ENCODE measurements at places on chromosomes 6 and 20.
A peak's percentile ranks its signal among the peaks of the same experiment; 100 is the strongest.

- no peaks in the 10 kb centered on the region for H3K36me3 ChIP-seq
- no peak for DNase-seq
- H3K27me3 ChIP-seq: peaks cover 72% of the 10 kb centered on the region
- no peak overlapping the region for H3K4me3 ChIP-seq
These were observed 20.5 kb upstream of the AFDN start for GRCh38 chr6:167806061-167806700.

GRCh38 chr6:53497905-53498304, 47.0 kb downstream of the GCLC start:
- no peak overlapping the region for H3K27ac ChIP-seq
- peaks cover 54% of the 10 kb centered on the region for H3K36me3 ChIP-seq
- H3K4me1 ChIP-seq: peaks cover 20% of the 10 kb centered on the region
- H3K4me3 ChIP-seq: no peak overlapping the region
- DNase-seq: no peak

DNA sequence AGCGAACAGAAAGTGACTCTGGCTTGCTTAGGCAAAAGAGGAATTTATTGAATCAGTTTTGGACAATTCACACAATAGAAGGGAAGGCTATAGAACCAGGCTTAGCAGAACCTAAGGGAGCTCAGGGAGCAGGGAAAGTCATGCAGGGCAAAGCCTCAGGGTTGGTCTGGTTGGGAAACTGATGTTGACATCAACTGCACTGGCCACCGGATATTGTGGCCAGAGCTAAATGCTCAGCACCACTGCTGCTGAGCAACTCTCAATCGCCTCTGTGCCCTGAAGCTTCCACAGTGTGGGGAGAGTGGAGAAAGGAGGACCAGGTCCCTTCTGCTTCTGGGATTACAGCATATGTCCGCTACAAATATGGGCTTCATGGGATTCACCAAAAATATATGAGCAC, 93.3 kb upstream of the GCM1 start:
- no peak overlapping the region for H3K27ac ChIP-seq

DNA sequence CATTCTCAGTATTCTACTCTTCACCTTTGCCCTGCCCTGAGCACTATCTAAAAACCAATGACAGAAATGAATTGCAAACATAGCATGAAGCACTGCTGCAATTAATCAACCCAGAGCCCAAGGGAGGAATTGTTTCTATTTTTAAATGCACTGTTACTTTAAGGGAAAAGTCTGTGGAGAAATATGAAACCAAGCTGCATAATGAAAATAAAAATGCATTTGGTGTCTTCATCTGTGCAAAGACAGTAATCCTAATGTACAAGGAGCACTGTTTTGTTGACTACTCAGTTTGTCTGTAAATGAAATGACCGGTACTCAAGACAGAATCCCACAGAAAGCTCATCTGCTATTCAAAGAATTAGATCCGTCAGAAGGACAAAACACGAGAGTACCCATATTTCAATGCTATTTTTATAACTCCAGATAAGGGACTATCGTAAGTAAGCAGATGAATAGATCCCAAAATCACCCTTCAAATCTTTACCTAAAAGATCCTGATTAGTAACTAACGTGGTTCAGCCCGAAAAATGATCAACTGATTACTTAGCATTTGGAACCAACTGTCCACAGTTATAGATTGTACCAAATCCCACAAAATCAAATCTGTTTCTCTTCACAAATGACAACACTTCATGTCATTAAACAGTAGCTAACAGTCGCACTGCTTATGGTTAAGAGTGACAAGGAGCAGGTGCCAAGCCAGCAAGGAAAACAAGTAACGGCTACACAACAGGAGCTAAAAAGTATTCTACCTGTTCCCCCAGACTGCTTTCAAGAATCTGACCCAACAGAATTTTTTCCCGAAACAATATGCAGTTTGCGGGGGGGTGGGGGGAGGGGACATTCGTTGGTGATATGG, 2.4 kb downstream of the KIF13A start:
- no peak for DNase-seq
- peaks cover 78% of the 10 kb centered on the region for H3K27me3 ChIP-seq
- H3K4me1 ChIP-seq: peaks cover 12% of the 10 kb centered on the region
- H3K36me3 ChIP-seq: no peaks in the 10 kb centered on the region
- no peak overlapping the region for H3K27ac ChIP-seq
- no peak overlapping the region for H3K4me3 ChIP-seq

DNA sequence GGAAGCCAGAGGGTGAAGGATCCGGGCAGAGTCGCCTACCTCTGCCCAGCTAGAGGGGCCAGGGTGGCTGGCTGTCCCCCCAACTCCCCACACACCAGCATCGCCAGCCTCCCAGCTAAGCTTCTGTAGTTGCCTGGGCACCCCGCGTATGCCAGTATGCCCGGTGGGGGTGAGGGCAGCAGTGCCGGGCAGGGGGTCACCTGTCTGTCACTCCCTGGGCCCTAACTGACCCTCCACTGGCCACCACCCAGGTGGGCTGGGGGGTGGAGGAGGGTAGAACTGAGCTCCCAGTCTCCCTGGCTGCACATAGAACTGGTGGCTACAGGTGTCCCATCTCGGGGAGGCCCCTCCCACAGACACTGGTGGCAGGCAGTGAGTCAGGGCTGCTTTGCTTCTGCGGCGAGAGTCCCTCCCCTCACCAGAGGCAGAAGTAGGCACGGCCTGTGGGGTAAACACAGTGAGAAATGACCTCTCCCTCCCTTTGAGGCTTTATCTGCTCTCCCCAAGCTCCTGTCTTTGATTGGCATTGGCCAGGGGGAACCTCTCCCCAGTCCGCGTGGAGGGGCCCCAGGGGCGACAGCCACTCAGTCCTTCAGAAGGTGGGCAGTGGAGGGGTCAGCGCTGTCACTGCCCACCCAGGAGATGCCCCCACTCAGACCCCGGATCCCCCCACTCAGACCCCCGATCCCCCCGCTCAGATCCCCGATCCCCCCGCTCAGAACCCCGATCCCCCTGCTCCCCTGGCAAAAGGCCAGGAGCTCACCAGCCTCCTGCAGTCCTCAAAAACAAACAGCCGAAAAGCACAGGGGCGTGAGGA, 2.5 kb downstream of the NTSR1 start:
- H3K4me1 ChIP-seq: peaks cover 16% of the 10 kb centered on the region
- H3K36me3 ChIP-seq: no peaks in the 10 kb centered on the region
- no peak overlapping the region for H3K4me3 ChIP-seq
- peaks cover 32% of the 10 kb centered on the region for H3K27me3 ChIP-seq
- no peak for DNase-seq

- no peaks in the 10 kb centered on the region for H3K27me3 ChIP-seq
- H3K4me3 ChIP-seq: peak overlapping the region; percentile 10
- H3K4me1 ChIP-seq: peaks cover 40% of the 10 kb centered on the region
- peak; percentile 61 for DNase-seq
- peaks cover 25% of the 10 kb centered on the region for H3K36me3 ChIP-seq
- peak overlapping the region; percentile 92 for H3K27ac ChIP-seq
These were observed 41.8 kb downstream of the DSTN start for GRCh38 chr20:17611540-17612286.

- no peak overlapping the region for H3K27ac ChIP-seq
- H3K4me1 ChIP-seq: peaks cover 3% of the 10 kb centered on the region
- no peak for DNase-seq
- H3K27me3 ChIP-seq: peaks cover 3% of the 10 kb centered on the region
- H3K4me3 ChIP-seq: no peak overlapping the region
- H3K36me3 ChIP-seq: no peaks in the 10 kb centered on the region
These were observed 47.2 kb downstream of the VEGFA start for GRCh38 chr6:43817192-43817591.

DNA sequence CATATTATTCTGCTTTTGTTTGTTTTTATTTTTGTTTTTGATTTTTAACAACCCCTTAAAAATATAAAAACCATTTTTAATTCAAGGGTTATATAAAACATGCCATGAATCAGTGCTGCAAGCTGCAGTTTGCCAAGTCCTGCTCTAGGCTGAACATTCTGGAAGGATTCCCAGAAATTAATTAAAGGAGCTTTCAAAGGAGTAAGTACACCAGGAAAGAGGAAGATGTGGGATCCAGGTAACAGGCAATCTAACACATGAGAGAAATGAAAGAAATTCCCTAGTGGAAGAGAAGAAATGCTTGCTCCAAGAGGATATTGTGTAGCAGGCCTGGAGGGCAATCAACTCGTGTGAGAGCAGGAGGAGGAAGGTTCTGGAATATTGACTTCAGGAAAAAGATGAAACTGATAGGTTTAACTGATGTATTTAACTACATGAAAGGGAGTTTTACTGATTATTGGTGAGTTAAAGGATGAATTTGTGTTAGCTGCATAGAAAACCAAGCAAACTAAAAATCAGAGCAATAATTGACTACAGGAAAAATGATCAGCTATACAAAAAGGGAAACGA, 146.0 kb upstream of the PHACTR1 start:
- H3K4me3 ChIP-seq: no peak overlapping the region
- no peaks in the 10 kb centered on the region for H3K4me1 ChIP-seq
- no peak for DNase-seq
- no peaks in the 10 kb centered on the region for H3K27me3 ChIP-seq
- no peaks in the 10 kb centered on the region for H3K36me3 ChIP-seq

DNA sequence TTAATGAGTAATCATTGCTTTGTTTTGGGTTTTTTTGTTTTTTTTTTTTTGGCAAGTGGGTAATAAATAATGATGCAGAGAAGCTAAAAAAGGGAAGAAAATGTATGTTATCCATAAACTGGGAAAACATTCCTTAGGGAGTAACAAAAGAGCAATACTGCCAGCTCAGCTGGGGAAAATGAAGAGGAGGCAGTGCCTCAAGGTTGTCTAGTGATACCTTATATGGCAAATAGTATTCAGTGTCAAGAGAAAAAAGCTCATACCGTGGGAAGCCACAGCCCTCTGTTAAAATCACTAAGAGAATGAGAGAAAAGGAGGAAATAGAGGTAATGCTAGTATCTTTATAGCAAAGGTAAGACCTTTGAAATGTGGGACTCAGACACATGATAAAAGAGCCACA, 47.1 kb upstream of the SMLR1 start:
- H3K4me3 ChIP-seq: no peak overlapping the region
- no peaks in the 10 kb centered on the region for H3K27me3 ChIP-seq
- H3K36me3 ChIP-seq: no peaks in the 10 kb centered on the region
- peaks cover 49% of the 10 kb centered on the region for H3K4me1 ChIP-seq

DNA sequence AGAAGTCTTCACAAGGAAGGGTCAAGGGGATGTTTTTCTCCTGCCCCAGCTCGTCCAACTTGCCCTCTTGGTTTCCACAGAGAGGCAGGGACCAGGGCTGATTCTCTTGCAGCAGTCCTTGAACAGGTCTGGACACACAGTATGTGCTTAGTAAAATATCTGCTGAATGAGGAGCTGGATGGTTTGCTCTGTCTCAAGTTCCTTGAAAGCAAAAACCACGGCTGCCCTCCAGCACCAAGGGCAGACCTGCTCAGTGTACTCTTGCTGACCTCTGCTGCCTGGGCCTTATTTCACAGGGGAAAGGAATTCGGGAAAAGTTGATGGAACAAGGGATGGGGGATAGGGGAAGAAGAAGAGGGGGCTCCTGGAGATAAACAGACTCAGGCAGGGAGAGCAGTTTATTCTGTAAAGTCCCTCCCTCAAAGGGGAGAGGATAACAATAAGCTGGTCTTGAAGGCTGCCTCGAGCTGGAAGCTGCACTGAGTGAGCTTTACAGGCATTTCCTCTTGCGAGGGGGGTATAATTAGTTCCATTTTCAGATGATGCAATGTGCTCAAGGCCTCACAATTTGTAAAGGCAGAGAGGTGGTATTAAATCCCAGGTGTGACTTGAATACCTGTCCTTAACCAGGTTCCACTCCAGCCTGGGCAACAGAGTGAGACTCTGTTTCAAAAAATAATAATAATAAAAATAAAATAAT, 10.3 kb downstream of the KCNK5 start:
- H3K36me3 ChIP-seq: peaks cover 88% of the 10 kb centered on the region
- peaks cover 48% of the 10 kb centered on the region for H3K4me1 ChIP-seq
- peak overlapping the region; percentile 48 for H3K27ac ChIP-seq
- no peaks in the 10 kb centered on the region for H3K27me3 ChIP-seq

DNA sequence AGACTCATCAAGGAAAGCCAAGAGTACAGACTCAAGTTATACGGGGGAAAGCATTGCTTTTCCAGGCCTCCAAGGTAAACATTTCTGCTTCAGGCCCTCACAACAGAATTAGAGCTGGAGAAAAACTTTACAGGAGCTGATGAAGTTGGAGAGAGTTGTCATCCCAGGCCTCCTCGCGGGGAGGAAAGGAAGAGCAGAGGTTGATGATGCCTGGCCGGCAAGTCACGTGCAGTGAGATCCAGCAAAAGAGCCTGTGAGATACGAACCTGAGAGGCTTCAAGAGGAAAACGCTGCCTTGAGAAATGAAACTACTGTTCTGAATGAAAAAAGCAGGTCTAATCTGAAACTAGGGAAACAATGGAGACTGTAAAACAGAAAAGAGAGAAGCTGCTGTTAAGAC, 122.9 kb downstream of the FAM120B start:
- no peaks in the 10 kb centered on the region for H3K36me3 ChIP-seq
- no peaks in the 10 kb centered on the region for H3K4me1 ChIP-seq
- H3K27me3 ChIP-seq: peaks cover 31% of the 10 kb centered on the region
- DNase-seq: no peak
- no peak overlapping the region for H3K27ac ChIP-seq
- H3K4me3 ChIP-seq: no peak overlapping the region

DNA sequence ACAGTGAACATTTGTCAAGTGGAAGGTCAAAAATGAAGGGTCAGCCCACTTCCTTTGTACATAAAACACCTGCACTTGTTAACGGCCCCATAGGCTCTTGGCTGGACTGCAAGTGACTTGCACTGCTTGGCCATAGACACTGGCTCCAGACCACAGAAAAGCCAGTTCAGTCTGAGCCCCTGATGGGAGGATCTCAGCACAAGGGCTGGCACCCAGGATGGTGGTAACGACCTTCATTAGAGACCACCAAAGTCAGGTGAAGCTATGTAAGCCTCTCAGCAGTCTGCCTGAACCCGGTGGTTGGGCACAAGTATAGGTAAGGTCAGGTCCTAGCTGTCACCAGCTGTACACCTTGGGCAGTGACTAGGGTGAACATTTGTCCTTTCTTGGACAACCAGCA, 16.1 kb downstream of the PLAGL2 start:
- peaks cover 71% of the 10 kb centered on the region for H3K4me1 ChIP-seq
- DNase-seq: peak; percentile 37
- peak overlapping the region; percentile 86 for H3K27ac ChIP-seq
- H3K36me3 ChIP-seq: peaks cover 66% of the 10 kb centered on the region
- no peaks in the 10 kb centered on the region for H3K27me3 ChIP-seq
- no peak overlapping the region for H3K4me3 ChIP-seq
